ENCODE measurements at places on chromosomes 3 and 15.

DNA sequence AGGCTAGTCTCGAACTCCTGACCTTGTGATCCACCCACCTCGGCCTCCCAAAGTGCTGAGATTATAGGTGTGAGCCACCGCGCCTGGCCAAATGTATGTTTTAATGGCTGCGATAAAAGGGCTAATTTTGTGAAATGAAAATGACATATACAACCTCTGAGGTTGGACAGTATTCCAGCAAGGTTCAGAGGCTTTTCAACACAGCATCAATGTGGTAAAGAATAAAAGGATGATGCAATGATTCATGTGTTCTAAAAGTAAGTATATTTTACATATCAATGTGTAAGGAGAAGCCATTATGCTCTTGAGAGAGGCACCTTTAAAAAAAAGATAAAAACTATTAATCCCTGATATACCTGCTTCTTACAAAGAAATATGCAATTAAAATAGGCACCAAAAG lies 6.7 kb downstream of the SLTM start:
- DNase-seq = no peak

DNA sequence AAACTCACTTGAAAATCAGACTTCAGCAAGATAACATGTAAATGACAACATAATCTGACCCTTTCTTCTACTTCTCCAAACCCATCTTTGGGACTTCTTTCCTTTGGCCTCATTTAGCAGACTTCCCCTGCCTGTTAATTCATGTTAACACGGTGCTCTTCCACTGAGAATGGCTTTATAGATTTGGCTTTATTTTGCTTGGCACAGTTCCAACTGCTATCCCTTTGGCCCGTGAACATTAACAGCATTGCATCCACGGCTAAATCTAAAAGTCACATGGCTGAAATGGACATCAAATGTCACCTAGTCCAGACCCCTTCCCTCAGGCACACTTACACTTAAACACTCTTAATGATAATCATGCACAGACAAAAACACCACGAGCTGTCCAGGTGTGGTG lies 3.8 kb downstream of the ZMAT3 start:
- DNase-seq = no peak

GRCh38 chr15:95142531-95142930 lies 911.2 kb downstream of the MCTP2 start:
- no peak for DNase-seq

- DNase-seq = no peak
Observed at GRCh38 chr3:129632556-129632955, 26.1 kb upstream of the PLXND1 start.

- DNase-seq = no peak
Observed at GRCh38 chr3:50068134-50068533, 20.6 kb upstream of the RBM5 start.

DNA sequence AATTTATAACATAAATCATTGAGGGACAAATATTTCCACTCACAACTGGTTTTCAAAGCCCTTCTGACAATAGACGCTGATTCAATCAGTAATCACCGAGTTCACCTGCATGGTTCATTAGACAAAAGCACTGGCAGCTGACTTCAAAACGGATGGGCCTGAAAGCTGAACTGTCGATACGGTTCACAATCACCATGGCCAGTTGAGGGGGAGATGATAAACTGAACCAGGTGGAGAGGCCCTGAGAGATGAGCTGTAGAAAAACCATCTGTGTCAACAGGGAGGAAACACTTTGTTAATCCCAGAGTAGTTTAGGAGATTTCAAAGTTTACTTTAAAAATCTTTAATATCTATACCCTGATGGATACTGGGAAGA lies 75.0 kb downstream of the PEX5L start:
- DNase-seq = no peak

GRCh38 chr3:29949940-29950616 lies 656.3 kb upstream of the TGFBR2 start:
- DNase-seq = no peak

GRCh38 chr3:162103808-162104207 lies 607.2 kb downstream of the OTOL1 start:
- DNase-seq = no peak

DNA sequence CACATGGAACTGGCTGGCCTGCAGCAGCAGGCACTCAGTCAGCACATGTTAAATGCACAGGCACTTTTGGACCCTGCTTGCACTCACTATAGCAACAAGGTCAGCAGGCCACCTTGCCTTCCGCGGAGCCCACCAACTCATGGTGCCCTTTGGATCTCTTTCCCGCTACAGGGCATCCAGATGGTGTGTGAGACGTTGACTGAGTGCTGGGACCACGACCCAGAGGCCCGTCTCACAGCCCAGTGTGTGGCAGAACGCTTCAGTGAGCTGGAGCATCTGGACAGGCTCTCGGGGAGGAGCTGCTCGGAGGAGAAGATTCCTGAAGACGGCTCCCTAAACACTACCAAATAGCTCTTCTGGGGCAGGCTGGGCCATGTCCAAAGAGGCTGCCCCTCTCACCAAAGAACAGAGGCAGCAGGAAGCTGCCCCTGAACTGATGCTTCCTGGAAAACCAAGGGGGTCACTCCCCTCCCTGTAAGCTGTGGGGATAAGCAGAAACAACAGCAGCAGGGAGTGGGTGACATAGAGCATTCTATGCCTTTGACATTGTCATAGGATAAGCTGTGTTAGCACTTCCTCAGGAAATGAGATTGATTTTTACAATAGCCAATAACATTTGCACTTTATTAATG lies 85.0 kb downstream of the TGFBR2 start:
- DNase-seq = no peak

GRCh38 chr3:31407665-31408064 lies 125.1 kb upstream of the STT3B start:
- no peak for DNase-seq

GRCh38 chr3:188782613-188783124 lies 389.1 kb upstream of the TPRG1 start:
- no peak for DNase-seq

DNA sequence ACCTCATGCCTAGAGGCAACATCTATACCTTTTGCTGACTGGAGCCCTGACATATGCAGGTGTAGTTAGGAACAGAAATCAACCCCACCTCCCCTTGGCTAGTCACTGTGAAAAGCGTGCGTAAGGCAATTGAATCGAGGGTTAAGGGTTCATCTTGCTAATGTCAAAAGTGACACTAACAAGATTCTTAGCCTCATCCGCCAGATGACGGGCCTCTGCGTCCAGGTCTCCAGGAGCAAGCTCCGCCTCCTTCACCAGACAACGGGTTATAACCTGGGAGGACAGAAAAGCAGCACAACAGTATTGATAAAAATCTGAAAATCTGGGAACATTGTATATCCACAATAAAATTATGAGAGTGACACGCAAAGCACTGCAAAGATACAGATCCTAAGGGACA lies 4.7 kb downstream of the SELENOS start:
- no peak for DNase-seq

DNA sequence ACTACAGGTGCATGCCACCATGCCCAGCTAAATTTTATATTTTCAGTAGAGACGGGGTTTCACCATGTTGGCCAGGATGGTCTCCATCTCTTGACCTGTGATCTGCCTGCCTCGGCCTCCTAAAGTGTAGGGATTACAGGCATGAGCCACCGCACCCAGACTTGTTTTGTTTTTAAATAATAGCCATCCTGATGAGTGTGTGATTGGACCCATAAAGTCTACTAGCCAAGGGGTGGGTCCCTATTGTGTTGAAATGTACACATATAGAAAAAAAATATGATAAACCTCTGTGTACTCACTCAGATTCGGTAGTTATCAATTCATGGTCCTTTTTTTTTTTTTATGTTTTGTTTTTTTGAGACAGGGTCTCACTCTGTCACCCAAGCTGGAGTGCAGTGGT lies 17.3 kb downstream of the ZNF592 start:
- no peak for DNase-seq

- DNase-seq = no peak
Observed at GRCh38 chr3:30309961-30310954, 296.1 kb upstream of the TGFBR2 start.

GRCh38 chr3:109073116-109073515 lies 44.8 kb downstream of the MORC1 start:
- no peak for DNase-seq

DNA sequence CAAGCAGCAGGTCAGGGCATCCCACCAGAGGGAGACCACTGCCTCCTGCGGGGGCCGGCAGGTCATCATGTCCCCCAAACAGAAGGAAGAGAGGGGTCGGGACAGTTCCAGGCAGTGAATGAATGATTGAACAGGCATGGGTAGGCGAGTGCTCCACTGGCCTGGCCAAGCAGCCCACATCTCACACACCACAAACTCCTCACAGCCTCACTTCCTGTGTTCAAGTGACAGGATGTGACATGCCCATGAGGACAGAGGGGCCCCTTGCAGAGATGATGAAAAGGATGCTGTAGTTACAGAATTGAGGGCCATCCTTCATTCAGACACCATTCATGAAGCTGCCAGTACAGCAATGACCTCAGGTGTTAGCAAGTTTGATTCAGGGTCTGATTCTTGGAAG lies 3.7 kb downstream of the IQSEC1 start:
- DNase-seq = no peak

DNA sequence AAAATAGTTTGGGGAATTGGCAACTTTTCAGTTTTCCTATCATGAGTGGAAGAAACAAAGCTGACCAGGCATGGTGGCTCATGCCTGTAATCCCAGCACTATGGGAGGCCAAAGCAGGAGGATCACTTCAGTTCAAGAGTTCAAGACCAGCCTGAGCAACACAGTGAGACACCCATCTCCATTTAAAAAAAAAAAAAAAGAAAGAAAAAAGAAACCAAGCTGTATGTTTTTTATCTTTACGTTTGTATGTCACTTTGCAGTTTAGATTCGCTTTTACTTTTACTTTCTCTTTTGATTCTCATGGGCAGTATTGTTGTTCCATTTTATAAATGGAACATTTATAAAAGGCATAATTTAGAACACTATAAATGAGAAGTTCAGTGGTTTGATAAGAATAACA lies 31.2 kb upstream of the TNIK start:
- no peak for DNase-seq

DNA sequence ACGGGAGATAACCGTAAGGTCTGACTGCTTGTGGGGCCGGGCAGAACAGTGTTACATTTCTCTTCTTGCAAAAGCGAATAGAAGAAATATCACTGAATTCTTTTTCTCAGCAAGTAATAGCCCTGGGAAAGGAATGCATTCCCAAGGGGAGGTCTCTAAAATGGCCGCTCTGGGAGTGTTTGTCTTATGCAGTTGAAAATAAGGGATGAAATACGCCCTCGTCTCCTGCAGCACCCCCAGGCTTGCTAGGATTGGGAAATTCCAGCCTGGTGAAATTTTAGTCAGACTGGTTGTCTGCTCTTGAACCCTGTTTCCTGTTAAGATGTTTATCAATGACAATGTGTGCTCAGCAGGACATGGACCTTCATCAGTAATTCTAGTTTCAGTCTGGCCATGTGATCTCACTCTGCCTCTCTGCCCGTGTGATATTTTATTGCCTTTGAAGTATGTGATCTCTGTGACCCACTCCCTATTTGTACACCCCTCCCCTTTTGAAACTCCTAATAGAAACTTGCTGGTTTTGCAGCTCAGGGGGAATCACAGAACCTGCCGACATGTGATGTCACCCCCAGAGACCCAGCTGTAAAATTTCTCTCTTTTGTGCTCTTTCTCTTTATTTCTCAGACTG lies 715.6 kb downstream of the ROBO1 start:
- no peak for DNase-seq

GRCh38 chr3:168850109-168850508 lies 754.4 kb upstream of the GOLIM4 start:
- DNase-seq = no peak

DNA sequence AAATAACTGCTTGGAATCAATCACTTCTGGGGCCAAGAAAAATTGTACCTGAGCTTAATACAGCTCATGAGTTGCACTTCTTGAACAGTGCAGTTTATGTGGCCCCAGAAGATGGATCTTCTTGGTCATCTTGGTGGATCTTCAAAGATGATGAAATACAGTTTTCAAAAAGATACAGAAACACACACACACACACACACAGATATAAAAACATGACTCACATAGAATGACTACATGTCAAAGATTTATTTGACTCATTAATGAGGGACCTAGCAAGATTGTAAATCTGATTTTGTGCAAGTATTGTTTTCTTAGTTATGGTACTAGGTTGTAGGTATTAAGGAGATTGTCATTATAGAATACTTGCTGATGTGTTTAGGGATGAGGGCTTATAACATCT lies 32.6 kb downstream of the PDCD6IP start:
- DNase-seq = no peak

- no peak for DNase-seq
Observed at GRCh38 chr15:65059931-65060596, 7.7 kb downstream of the RASL12 start.

GRCh38 chr15:62301993-62302675 lies 137.0 kb upstream of the C2CD4B start:
- no peak for DNase-seq

GRCh38 chr15:65580287-65580686 lies 30.6 kb downstream of the INTS14 start:
- no peak for DNase-seq

- DNase-seq = no peak
Observed at GRCh38 chr3:50275996-50276761, 2.7 kb upstream of the LSMEM2 start.

DNA sequence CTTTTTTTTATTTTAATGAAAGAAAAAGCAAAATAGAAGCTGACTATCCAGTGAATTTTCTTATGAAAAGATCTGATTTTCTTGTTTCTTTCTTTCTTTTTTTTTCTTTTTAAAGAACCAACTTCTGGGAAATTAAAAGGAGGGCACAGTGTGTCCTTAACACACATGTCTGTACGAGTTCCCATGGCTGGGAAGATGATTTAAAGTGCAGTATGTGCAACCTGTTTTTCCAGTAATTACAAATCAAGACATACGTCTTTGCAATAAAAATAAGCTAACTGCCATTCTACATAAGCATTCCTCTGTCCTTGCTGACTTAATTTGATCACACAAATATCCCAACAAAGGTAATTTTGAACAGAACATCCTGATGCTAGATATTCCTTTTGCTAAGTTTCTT lies 416.1 kb downstream of the ROBO1 start:
- DNase-seq = no peak

- no peak for DNase-seq
Observed at GRCh38 chr3:188647237-188647636, 493.3 kb downstream of the LPP start.

- no peak for DNase-seq
Observed at GRCh38 chr3:4812591-4812990, 166.6 kb upstream of the BHLHE40 start.

- DNase-seq = no peak
Observed at GRCh38 chr3:12957824-12958792, 115.1 kb downstream of the IQSEC1 start.

DNA sequence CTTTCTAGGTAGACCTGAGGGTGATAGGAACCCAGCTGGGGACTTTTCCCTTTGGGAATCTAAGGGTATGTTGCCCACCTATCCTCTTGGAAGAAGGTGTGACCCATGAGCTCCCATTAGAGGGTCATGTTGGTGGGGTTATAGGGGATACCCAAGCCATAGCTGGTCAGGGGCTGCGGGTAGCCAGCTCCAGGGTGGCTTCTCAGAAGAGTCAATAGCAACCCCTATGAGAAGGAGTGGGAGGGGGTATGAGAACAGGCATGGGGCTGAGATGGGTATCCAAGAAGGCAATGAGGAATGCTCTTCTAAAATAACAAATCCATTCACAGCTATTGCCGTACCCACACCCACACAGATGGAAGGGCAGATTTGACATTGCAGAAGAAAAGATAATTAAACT lies 217.8 kb downstream of the UACA start:
- DNase-seq = no peak

- DNase-seq = no peak
Observed at GRCh38 chr15:22811640-22812039, 25.2 kb downstream of the NIPA1 start.

- DNase-seq = no peak
Observed at GRCh38 chr3:153495422-153495821, 333.4 kb downstream of the RAP2B start.

Data from NCI-H1694 treated with DMSO at 0.1 percent for 48 hours (cell line).